NCI-H82 (cell line): ENCODE measurements at places on chromosomes 6 and 20.

- DNase-seq, result peak; percentile 92
These were observed 17.4 kb downstream of the HSPA12B start for GRCh38 chr20:3749689-3750531.

- no peak for DNase-seq
These were observed 382 bp downstream of the MYH7B start for GRCh38 chr20:34956041-34956458.

DNA sequence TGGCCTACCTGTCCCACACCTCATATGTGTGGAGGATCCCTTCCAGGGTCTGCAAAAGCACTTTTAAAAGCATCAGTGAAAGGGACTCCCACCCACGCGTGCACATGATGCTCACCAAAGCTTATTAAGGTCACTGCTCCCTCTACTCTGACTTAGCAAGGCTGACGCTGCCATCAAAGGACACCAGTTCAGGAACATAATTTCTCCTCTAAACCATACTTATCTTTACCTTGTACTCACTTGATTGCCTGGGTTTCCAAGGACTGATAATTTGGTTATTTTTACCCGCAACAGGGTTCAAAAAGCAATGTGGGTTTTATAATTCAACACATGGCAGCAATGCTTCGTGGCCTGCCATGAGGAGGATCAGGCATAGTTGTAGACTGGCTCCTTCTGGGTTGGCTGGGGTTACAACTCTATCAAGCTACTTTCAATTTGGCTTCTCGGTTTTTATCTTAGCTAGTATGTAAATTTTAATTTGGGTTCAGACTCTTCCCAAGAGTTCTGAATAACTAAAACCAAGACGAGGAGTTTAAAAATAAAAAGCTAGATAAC lies 52.2 kb upstream of the EMILIN3 start:
- DNase-seq, result no peak

DNA sequence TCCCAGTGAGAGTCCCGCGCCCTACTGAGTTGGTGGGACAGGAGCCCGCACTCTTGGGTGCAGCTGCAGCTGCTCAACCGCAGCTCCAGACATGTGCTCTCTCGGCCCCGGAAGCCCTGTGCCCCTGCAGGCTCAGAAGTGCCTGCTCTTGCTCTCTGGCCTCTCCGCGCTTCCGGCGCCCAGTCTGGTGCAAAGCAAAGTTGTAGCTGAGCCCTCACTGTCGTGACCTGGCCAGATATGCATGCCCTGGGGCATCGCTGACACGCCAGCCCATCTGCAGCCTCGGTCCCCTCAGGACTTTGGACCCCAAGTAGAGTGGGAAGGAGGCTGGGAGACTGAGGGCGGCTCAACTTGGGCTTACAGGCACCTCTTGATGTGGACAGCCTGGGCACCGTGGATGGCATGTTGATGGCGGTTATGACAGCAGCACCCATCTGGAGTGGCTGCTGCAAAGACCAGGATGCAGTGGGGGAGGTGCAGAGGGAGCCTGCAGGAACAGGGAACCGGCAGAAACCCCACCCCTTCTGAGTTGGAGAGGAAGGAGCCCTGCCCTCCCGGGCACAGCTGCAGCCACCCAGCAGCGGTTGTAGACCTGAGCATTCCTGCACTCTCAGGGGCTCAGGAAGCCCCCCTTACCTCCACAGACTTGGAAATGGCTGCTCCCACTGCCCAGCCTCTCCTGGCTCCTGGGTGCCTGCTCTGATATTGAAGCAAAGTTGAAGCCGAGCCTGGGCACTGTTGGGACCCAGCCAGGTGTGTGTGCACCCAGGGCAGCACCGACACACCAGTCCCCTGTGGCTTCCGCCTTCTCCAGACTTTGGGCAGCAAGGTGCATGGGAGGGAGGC lies 462.6 kb downstream of the TBC1D32 start:
- DNase-seq, result no peak

- no peak for DNase-seq
These were observed 181.1 kb upstream of the SUPT3H start for GRCh38 chr6:45558858-45559257.

DNA sequence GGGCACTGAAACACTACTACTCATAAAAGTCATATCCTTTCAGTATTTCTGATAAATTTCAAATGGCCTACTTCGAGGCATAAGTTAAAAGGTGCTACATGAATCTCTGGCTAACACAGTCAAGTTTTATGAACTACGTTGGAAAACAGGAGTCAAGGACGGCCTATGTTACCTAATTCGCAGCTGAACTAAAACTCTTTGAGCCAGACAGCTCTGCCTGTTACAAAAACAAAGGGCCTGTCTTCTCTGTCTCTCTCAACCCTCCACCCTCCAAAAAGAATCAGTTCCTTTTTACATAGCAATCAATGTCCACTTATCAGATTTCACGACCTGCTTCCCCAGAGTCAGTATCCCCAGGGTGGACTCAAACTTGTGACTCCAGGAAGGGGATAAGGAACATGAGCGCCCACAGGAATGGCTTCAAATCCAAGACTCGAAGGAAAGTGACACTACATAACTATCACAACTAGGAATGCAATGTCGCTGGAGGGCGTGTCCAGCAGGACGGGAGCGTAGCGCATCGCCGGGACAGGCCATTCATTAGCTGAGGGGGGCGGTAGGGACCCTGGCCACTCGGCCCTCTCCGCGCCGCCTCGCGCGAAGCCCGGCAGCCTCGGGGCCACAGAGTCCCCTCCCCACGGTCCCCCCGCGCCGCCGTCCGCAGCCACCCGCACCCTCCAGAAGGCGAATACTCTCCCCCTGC lies 591 bp downstream of the IBTK start:
- DNase-seq, result peak; percentile 66

GRCh38 chr20:7389216-7389615 lies 551.0 kb downstream of the HAO1 start:
- DNase-seq, result no peak

DNA sequence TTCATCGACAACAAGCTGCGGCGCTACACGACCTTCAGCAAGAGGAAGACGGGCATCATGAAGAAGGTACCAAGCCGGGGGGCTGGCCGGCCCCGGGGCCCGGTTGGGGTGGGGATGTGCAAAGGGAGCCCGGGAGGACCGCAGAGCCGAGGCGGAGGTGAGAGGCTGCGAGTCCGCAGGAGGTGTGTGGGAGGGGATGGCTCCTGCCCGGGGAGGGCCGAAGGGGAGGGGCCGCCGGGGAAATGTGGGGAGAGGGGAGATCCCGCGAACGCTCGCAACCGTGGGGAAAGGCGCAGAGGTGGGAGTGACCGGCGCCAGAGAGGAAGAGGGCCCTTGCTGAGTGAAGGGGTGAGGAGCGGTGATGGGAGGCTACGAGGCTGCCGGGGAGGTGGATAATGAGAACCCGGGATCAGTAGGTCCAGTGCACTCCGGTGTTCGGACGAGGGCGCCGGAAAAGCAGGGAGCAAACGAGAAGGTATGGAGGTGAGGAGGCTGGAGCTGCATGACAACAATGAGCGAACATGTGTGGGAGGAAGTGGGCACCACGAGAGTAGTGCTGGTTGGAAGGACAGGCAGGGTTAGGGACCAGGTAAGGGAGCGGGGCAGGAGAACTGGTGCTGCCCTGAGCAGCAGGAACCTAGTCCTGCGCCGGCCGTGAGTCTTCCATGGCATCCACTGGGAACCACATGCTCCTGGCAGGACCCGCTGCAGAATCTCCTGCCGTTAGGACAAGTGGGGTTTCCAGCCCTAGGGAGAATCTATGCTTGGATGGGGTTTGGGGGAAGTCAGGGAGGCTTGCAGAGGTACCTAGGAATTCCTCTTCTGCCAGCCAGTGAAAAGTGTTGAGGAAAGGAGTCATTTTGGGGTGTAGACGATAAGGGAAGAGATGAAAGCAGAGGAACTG lies 1.3 kb downstream of the SRF start:
- DNase-seq, result peak; percentile 68

GRCh38 chr6:141752677-141753076 lies 380.0 kb upstream of the GJE1 start:
- DNase-seq, result no peak

DNA sequence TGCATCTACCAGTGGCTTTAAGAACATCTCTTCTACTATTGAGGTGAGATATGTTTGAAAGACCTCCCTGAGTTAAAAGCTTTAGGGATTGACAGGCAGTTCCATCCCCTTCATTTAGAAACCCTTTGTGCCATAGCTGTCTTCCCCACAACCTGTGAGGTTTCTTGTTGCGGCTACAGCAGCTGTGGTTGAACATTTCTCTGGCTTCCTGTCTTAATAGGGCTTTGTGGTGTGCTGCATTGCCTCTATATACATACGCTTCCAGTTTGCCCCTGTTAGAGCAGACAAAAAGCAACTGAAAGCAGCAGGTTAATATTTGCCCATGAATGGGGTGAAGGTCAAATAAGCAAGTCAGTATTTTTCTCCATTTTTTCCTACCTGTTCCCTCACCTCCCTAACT lies 210.2 kb downstream of the TMEM200A start:
- no peak for DNase-seq

DNA sequence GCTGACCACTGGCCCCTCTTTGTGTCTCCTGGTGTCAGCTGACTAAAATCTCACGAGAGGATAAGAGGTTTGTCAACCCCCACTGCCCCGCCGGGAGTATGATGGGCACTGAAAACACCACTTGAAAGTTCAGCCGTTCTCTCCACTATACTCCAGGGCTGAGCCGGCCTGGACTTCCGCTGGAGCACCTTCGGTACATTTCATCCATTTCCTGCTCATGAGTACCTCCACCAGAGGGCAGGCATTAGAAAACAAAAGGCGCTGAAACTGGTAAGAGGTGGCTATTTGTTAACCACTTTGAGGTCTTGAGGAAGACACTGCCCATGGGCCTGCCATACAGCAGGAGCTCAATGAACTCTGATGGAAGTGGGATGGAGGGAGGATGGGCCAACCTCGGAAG lies 17.9 kb upstream of the ANKRD60 start:
- peak; percentile 28 for DNase-seq
